Colonic mucosa (tissue), 4 donors: ENCODE measurements at places on chromosomes 7 and 10.

DNA sequence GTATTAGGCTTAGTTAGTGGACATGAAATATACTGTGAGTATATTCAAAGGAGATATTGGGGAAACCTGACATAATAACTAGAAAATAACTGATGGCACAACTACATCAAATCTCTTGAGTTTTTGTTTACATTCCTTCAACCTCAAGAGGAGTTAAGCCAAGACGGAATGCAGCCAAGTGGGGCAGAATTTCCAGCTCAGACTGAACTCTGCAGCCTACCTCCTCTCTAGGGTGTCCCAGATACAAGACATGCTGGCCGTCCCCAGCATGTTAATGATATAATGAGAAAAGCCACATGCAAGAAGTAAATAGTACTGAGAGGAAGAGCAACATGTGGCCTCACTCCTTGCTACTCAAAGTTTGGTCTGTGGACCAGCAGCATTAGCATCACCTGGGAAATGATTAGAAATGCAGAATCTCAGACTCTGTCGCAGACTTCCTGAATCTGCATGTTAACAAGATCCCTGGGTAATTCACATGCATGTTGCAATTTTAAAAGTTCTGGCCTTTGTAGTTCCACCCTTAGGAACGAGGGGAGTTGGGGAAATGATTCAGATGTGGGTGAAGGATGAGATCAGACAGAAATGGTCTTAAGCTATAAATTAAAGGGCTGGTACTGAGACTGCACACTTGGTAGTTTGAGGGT, 118.4 kb upstream of the CACUL1 start:
- DNase-seq = no peak

- DNase-seq = no peak
Measured at GRCh38 chr7:33072471-33072870, 9.9 kb upstream of the NT5C3A start.

DNA sequence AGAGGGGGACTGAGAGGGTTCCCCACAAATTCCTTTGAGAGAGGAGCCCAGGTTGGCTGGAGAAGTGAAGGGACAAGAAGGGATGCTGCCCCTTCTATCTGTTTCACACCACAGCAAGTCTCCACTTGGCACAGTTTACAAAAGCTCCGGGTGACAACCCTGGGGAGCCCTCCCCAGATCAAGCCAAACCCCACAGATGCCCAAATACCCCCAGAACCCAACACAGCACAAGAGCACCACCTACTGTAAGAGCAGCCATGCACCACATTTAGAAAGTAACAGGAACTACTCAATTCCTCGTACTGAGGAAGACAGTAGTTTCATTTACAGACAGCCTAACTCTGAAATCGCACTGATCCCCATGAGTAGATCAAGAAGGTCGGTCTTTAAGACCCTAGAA, 67.8 kb upstream of the ATP6V0A4 start:
- DNase-seq = no peak

- no peak for DNase-seq
Measured at GRCh38 chr7:137547485-137547884, 204.0 kb upstream of the PTN start.

DNA sequence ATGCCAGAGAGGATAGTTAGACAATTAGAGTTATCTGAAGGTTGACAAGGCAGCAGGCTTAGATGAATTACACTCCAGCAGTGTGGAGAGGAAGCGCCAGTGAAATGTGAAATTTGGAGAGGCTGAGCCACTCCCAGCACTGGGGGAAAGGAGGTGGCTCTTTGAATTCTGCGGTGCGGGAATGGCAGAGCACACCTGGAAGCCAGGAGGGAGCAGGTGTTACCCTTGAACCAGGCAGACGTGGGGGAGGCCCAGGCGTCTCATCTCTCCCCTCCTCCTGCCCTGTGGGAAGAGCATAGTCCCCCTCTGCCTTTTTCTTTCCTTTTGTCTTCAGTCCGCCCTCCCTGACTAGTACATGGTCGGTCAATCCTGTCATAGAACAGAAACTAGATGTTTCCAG, 203.1 kb downstream of the DPP6 start:
- DNase-seq = no peak

DNA sequence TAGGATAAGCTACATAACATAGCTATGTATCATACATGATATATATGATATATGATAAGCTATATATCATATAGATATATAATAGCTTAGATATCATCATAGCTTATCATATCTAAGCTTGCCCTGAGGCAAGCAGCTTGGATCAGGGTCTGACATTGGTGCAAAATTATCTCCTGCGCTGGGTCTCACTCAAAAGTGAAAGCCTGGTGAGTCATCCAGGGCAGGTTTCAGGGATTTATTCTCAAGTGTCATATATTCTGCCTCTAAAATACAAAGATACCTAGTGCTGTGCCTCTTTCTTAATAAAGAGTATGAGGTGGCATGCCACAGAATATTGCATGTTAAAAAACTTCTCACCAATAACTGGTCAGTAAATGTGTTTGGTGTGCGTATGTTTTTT, 105.9 kb downstream of the CDC14C start:
- no peak for DNase-seq

- no peak for DNase-seq
Measured at GRCh38 chr7:154777489-154777888, 225.4 kb downstream of the PAXIP1 start.
